SK-N-SH treated with all-trans-retinoic acid at 6 μM for 48 hours (cell line): ENCODE measurements at places on chromosomes 5 and 9.
A peak's percentile ranks its signal among the peaks of the same experiment; 100 is the strongest.

GRCh38 chr5:127820910-127821553 lies 117.8 kb downstream of the CCDC192 start:
- peak; percentile 72 for ATAC-seq

DNA sequence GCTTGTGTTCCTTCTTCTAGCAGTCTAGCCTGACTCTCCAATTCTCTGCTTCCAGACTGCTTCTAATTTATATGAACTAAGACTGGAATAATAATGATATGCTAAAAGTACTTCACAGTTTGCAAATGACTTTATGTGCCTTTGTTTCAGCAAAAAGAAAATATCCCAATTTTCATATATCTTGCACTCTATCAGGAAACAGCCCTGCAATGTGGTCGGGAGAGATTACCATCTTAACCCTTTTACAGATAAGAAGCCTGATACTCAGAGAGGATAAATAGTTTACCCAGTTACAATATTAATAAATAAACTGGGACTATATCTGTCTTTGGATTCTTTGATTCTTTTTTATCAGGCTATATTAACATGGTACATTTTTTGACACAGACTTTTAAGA lies 126.0 kb downstream of the CDC42SE2 start:
- no peak for ATAC-seq

GRCh38 chr5:92734211-92734940 lies 846.6 kb downstream of the NR2F1-AS1 start:
- ATAC-seq: no peak

GRCh38 chr5:2724831-2725230 lies 26.6 kb downstream of the IRX2 start:
- ATAC-seq: no peak

DNA sequence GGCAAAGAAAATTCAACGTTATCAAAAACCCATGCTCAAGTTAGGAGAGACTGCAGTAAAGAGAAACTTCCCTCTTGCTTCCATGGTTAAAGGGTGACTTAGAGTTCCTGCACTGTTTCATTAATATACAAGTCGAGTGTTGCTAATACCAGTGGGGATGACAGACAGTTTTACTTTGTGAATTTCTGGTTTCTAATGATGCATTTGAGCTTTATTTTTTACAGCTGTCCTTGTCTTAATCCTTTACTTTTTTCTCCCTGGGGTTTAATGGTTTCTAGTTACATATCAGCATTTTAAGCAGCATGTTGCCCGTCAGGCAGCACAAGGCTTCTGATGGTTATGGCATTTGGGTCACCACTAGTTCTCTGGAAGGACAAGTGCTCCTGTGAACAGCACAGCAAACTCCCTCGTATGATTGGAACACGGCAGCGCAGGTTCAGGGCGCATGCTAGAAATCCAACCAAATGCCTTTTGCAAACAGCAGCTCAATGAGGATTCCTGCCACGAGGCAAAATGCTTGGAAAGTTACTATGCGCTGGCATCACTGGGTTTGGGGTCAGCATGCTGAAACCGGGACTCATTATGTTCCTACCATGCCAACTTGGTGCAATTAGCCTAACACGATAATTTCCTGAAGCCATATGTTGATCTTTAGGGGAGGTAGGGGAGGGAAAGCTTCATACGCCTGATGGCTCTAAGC lies 463.8 kb downstream of the BNC2 start:
- ATAC-seq: no peak

- no peak for ATAC-seq
Observed at GRCh38 chr5:109041317-109041716, 293.6 kb downstream of the FER start.
